ENCODE measurements at places on chromosomes 3 and 15. TPM values are rescaled to one million over a fixed set of nuclear protein-coding genes. Genes with fewer than 3 reads are reported as not detected.

HESX1 gene
- total RNA-seq = 1.5 TPM

PLSCR5 gene
- total RNA-seq = not detected

CEMIP gene
- 0.82 TPM for total RNA-seq

CPN2 gene
- total RNA-seq = not detected

RYR3 gene
- 98.0 TPM for total RNA-seq

CCDC13 gene
- 1.1 TPM for total RNA-seq

ZDHHC23 gene
- total RNA-seq = 4.7 TPM

ASB14 gene
- 3.4 TPM for total RNA-seq

MUC20 gene
- 11.5 TPM for total RNA-seq

SI gene
- total RNA-seq = not detected

SGO1 gene
- total RNA-seq = 3.8 TPM

PFN2 gene
- total RNA-seq = 239 TPM

ZNF502 gene
- 10.5 TPM for total RNA-seq

ZIC1 gene
- total RNA-seq = 1.9 TPM

CHRFAM7A gene
- 0.92 TPM for total RNA-seq

SCAPER gene
- total RNA-seq = 40.3 TPM

LMLN gene
- 9.2 TPM for total RNA-seq

NDUFB4 gene
- total RNA-seq = 60.2 TPM

PARP15 gene
- 1.1 TPM for total RNA-seq

SNX33 gene
- 14.5 TPM for total RNA-seq

SCN11A gene
- 2.3 TPM for total RNA-seq

ACP3 gene
- total RNA-seq = 8.3 TPM

PRSS50 gene
- not detected for total RNA-seq

CHST2 gene
- total RNA-seq = 15.0 TPM

AADACL2 gene
- total RNA-seq = 2.7 TPM

FGF12 gene
- total RNA-seq = 7.2 TPM

NANOGP8 gene
- not detected for total RNA-seq

GOLGA8F gene
- not detected for total RNA-seq

UROC1 gene
- not detected for total RNA-seq

MOBP gene
- total RNA-seq = not detected

CHRNA7 gene
- total RNA-seq = 2.8 TPM

GOLGA8G gene
- total RNA-seq = not detected

MAGEL2 gene
- total RNA-seq = 6.4 TPM

AP3B2 gene
- 1.3 TPM for total RNA-seq

CHST13 gene
- not detected for total RNA-seq

SAMD7 gene
- total RNA-seq = not detected

SLC28A2 gene
- total RNA-seq = 0.10 TPM

NR2F2 gene
- 22.0 TPM for total RNA-seq

ADAMTS7 gene
- total RNA-seq = 16.3 TPM

IL5RA gene
- total RNA-seq = 0.31 TPM

ABTB1 gene
- total RNA-seq = 20.0 TPM

TICRR gene
- 3.2 TPM for total RNA-seq

PCOLCE2 gene
- 0.62 TPM for total RNA-seq

CNTN4 gene
- total RNA-seq = 34.3 TPM

IGSF11 gene
- total RNA-seq = 4.0 TPM

SLCO2A1 gene
- total RNA-seq = 1.5 TPM

SLC28A1 gene
- total RNA-seq = not detected

ZIC4 gene
- 1.0 TPM for total RNA-seq

ZNF774 gene
- 4.9 TPM for total RNA-seq

TNFAIP8L3 gene
- 6.5 TPM for total RNA-seq

CCDC51 gene
- total RNA-seq = 11.5 TPM

IQCF5 gene
- not detected for total RNA-seq

SKIL gene
- 59.5 TPM for total RNA-seq

GOLGA8R gene
- total RNA-seq = 8.5 TPM

GCSAM gene
- total RNA-seq = 0.41 TPM

PPP1R14D gene
- not detected for total RNA-seq

TRPM1 gene
- total RNA-seq = not detected

KLHDC8B gene
- total RNA-seq = 73.4 TPM

All from tongue (tissue), 3 donors.